ENCODE measurements at places on chromosomes 6 and 20.

DNA sequence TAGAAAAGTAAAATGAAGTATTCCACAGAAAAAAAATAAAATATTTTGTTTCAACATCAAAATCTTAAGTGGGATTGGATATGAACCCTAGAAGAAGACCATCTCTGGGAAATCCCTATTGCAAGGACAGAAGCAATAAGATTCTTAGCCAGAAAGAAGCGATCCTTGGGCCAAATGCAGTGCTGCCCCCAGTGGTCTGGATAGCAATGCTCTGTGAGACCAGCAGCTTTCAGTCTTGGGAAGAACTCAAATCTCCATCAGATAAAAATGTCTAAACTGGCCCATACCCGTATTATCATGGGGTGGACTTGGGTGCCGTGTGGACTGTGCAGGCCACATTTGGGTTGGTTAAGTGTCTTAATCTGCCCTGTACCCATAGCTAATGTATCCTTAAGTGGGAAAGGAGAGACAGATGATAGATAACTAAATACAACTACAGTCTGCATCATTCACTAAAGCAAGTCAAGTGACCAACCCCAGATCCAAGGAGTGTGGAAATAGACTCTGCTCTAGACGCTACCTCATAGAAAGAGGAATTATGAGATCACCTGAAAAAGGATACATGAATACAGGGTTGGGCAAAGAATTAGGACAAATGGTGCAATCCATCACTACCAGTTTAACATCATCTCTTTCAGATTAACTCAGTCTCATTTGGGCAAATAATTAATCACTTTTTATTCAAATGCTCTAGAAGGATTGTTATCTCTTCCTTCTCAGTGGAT lies 38.9 kb upstream of the SNAP25 start:
- no peak for DNase-seq

DNA sequence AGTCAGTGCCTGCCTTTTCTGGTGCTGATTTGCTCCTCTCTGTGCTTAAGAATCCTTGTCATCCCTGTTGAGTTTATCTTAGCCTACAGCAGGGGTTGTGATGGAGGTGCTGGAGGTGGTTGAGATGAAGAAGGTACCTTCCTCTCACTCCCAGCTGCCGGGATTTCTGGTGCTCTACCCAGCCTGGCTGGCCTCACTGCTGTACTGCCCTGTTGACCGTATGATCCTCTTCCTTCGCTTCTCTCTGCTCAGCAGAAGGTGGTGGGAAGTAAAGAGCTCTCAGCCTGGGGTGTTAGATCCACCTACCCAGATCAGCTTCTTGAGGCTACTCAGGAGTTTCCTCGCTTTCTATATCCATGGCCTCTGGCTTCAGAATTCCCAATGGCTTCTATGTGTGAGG lies 101.0 kb upstream of the NXT1 start:
- DNase-seq: no peak

GRCh38 chr20:14712302-14712739 lies 374.9 kb upstream of the FLRT3 start:
- DNase-seq: no peak

DNA sequence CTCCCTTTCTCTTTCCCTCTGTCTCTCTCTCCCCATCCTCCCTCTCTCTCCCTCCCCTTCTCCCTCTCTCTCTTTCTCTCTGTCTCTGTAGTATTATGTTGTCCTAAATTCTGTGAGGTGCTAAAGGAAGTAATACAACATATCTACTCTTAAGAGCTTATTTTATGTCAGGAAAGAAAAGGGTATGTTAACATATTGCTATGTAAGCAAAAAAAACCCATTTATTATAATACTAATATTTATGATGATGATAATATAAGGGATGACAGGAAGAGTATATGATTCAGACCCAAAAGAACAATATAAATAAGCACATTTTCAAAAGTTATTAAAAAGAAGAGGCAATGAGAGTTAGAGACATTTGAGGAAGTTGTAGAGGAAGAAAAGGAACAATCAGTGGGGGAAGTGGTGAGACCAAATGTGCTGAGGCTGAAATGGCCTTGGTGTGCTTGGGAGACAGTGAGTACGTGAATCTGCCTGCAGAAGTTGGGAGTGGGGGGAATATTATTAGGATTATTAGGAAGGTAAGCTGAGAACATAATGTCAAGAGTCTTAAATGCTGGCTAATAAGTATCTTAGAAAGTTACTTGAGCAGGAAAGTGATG lies 303.6 kb upstream of the FERMT1 start:
- no peak for DNase-seq

- no peak for DNase-seq
Observed at GRCh38 chr6:46581459-46582177, 71.0 kb downstream of the CYP39A1 start.

GRCh38 chr6:4382362-4382853 lies 247.0 kb upstream of the ECI2 start:
- DNase-seq: no peak

- DNase-seq: no peak
Observed at GRCh38 chr6:25061289-25061936, 125.7 kb upstream of the RIPOR2 start.

GRCh38 chr20:20856306-20856705 lies 143.9 kb upstream of the RALGAPA2 start:
- DNase-seq: no peak

DNA sequence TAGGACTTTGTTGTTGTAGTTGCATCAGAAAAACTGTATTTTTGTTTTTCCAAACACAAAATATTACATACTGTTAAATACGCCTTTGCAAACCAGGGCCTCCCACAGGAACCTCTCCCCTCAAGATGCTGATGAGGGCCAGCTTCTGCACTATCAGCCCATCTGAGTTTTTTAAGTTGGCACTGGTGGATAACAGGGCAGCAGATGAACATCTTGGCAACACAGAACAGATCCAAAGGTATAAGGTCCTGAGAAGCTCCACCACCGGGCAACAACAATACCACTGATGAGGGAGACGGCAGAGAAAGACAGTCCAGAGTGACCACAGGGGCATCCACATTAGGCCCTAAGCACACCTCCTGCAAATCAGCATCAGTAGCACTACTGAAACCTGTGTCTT lies 177.7 kb downstream of the DLL1 start:
- DNase-seq: no peak

DNA sequence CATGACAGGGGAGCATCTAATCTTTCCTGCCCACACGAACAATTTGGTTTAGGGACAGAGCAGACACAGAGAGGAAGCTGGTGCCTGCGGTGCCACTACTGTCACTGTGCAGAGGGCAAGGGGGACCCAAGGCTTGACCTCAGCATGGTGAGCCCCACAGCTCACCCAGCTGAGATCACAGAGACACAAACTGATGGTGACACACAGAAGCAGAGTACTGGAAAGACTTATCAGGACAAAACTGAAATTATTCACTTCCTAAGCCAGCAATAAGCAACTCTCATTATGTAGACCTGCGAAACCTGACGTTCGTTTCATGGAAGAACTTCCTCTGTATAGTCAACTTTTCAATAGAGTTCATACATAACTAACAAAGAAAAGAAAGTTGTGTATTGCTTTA lies 86.1 kb downstream of the HUS1B start:
- no peak for DNase-seq

DNA sequence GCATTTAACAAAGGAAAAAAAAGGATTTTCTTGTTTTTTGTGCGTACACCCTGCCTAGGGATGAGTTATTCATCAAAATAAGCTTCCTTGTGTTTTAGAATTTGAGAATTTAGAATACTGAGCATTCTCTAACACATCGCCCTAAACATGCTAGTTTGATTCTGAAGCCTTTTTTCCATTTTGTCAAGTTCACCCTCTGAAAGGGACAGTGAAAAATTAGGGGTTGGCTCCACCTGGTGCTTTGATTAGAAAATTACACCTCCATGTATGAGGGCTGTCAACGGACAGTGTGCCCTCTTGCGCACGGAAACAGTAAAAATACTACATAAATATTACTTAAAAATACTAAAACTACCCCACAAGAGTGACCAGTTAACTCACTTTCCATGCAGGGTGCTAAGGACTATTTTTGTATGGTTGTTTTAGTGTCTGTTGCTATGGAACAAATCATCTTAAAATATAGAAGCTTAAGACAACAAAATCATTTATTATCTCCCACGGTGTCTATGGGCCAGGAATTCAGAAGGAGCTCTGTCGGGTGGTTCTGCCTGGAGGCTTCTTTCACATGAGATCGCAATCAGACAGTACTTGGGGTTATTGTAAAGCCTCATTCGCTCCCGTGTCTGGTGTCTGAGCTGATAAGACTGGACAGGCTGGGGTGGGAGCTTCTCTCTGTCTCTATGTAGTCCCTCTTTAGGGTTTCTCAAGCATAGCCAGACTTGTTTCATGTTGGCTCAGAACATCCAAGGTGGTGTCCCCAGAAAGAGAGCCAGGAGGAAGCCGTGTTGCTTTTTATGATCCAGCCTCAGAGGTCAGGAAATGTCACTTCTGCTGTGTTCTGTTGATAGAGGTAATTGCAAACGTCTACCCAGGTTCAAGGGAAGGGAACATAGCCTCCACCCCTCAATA lies 41.1 kb upstream of the TMEM170B start:
- peak; percentile 27 for DNase-seq

DNA sequence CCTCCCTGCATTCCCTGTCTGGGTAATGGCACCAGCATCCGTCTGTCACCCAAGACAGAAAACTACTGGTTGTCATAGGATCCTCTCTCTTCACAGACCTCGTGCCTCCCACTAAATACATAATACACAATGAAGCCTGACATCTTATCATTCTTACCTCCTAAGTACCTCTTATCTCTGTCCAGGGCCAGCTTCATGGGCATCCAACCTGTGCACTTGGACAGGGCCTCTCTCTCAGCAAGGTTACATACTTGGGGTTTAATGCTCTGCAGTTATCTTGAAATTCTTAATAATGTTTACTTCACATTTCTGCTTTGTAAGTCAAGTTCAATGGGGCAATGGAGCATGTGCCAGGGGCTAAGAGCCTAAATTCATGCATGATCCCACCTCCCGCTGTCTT lies 30.8 kb upstream of the KLHL31 start:
- DNase-seq: no peak

DNA sequence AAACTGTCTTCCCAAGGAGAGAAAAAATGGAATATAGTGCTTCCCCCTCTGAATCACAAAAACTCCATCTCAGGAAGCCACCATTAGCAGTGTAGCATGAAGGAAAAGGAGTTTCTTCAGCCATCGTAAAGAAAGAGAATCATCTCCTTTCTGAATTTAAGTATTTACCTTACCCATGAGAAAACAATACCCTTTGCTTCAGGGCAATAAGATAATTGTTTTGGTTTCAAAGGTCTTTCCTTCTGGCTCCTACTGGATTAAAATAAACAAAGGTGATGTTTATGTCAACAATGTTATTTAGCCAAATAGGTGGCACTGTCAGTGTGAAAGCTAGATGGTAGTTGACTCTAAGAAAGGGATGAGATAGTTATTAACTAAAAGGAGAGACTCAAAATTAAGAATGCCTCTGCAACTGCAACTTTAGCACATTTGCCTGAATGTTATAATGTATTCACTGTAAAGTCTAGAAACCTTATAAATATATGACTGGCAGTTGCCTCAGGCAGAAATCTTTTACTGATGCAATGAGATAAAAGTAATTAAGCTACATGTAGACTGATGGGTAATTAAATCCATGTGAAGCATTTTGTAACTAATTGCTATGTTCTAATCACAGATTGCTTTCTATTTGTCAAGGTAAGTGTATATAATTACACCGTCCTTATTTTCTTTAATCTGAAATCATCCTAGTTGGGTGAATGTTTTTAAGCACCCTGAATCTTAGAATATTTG lies 399.0 kb downstream of the CDKAL1 start:
- DNase-seq: peak; percentile 66

Data from NCI-H345 (cell line).